ENCODE measurements at places on chromosomes 4 and X. TPM values are rescaled to one million over a fixed set of nuclear protein-coding genes. Genes with fewer than 3 reads are reported as not detected.

- no peak for DNase-seq
Measured at GRCh38 chrX:40064055-40064597, 33.6 kb downstream of the BCOR start.

DNA sequence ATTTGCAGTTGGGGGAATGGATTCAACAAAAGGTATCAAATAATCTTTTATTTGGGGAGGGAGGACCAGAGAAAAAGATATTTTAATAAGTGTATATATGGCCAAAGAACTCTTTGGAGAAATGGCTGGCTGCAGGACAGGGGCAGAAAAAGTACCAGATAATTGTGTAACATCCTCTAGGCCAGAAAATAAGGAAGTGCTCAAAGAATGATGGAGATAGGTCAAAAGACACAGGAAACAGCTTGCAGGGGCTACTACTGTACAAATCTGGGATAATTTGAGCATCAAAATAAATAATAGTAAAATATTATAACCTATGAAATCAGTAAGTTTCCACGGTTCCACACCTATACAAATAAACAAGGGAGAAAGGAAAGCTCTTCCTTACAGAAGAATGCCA lies 34.8 kb downstream of the KLHL5 start:
- no peak for DNase-seq

- no peak for DNase-seq
Measured at GRCh38 chr4:148015468-148015867, 283.6 kb downstream of the ARHGAP10 start.

- no peak for DNase-seq
Measured at GRCh38 chrX:39721566-39722279, 376.0 kb downstream of the BCOR start.

- DNase-seq = no peak
Measured at GRCh38 chr4:56981795-56982201, 3.1 kb downstream of the POLR2B start.

GRCh38 chr4:86755388-86755787 lies 93.8 kb downstream of the SLC10A6 start:
- DNase-seq = no peak

DNA sequence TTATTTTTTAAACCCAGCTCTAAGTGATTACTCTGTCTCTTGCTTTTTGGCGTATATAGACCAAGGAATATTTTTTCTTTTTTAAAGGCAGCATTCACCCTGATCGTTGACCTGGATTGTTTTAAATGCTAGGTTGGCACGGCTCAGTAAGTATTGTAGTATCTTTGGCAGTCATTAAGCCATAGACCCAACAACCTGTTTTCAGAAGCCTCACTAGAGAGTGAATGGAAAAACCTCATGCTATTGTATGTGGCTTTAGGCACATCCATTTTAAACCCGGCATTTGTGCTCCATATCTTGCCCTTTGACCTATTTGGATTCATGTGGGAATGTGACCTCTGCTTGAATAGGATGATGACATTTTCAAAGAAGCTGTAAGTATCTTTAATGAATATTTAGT lies 183.9 kb downstream of the SNCA start:
- DNase-seq = no peak

Gene GABRB1
- 4.0 TPM for total RNA-seq

Gene SYP
- 1.5 TPM for total RNA-seq

Gene GPR82
- total RNA-seq = 0.27 TPM
